Stimulated activated CD8-positive, alpha-beta memory T cell treated with anti-CD3 and anti-CD28 coated beads, Interleukin-7, amount 100 ng/mL, for 1 hour (primary cell): ENCODE measurements at places on chromosomes 1 and 21.

- no peak for DNase-seq
Measured at GRCh38 chr1:157382351-157382750, 170.0 kb downstream of the FCRL5 start.

- no peak for DNase-seq
Measured at GRCh38 chr1:54112705-54113368, 40.0 kb downstream of the CDCP2 start.

DNA sequence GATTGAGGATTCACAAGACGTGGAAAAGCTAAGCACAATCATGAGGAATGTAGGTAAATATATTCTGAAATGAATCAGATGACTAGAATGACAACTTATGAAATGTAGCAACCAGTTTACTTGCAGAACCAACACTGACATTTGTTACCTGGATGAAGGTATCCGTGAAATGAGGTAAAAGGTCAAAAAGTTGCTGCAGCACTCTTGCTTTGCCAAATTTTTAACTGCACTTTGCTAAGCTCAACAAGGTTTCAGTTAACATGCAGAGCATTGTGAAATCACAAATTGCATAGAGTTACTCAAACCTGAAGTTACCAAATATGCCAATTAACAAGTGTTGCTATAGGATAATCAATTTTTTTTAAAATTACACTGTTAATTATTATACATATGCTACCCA lies 1280.1 kb downstream of the KCNT2 start:
- no peak for DNase-seq

DNA sequence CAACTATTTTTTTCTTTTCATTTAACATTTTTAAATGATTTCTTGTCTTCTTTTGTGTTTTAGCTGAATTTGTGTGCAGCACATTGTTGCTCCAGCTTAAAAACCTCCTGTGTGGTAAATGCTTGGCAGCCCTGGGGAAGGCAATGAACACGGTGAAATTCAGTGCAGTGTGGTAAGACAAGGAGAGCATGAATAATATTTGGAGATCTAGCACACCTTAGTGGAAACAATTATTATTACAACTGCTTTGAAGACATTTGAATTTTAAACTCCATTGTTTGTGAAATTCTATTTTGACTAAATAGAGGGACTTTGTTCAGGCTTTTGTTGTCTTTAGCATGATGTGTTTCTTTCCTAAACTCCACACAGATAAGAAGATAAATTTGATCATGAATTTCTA lies 242.6 kb upstream of the CXADR start:
- no peak for DNase-seq

GRCh38 chr1:230120921-230121381 lies 53.9 kb downstream of the GALNT2 start:
- DNase-seq = no peak

- DNase-seq = no peak
Measured at GRCh38 chr21:35025206-35026152, 23.6 kb downstream of the RUNX1 start.

- no peak for DNase-seq
Measured at GRCh38 chr1:32806290-32806689, 10.9 kb downstream of the YARS1 start.

DNA sequence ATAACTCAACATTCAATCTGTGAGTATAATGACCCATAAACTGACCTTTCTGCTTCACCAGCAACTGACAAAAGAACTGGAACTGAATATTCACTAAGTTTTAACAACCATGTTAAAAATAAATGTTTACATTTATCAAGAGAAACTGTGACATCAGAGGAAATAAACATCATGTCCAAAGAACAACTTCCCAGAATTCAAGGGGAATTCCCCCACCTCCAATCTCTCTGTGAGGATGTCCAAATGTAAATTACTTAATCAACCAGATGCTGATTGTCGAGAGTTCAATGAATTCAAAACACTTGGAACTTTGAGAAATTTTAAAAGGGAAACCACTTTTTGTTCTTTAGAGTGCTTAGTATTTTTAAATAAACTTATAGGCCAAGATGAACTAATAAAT lies 365.6 kb upstream of the ADGRL2 start:
- no peak for DNase-seq

DNA sequence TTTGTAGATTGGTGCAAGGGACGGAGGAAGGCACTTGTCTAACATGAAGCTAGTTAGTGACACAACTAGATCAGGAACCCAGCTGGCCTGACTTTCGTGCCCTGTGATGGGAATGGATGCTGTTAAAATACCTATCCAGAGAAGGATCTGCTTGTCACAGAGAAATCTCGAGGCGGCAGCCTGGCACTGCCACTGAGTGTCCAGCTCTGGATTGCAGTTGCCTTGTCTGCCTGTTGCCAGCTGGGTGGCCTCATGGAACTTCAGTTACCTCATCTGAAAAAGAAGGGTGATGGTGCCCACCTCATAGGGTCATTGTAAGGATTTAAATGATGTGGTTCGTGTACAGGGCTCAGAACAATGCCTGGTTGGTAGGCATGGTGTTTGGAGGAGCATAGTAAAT lies 2.4 kb upstream of the PKP1 start:
- DNase-seq = no peak

GRCh38 chr1:234881893-234882771 lies 246.5 kb downstream of the TOMM20 start:
- DNase-seq = no peak

DNA sequence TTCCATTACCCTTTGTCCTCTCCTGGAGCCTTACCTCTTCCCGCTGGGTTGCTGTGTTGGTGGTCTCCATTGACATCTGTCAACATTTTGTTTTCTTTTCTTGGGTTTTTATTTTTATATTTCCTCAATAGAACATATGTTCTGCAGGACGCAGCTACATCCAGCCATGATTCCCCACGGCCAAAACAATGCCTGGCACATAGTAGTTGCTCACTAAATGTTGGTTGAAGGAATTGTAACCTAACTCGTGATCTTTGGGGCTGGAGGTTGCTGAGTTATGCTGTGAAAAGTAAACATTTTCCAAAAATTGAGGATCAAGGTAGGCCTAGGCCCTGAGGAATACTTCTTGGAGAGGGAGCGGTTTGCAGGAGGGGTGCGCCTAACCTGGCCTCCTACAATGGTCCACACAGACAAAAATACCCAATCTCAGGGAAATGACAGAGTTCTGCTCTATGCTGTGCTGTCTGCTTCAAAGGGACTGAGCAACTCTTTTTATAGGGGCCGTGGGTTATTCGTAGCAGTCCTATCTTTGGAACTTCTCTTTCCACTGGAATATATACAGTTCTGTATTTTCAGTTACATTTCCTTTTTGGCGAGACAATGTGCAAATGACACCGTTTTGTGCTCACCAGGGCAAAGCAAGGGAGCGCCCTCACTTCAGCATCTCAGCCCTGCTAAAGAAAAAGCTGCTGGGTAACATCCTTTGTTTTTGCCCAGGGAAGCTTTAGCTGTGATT lies 1.4 kb downstream of the PDPN start:
- no peak for DNase-seq

DNA sequence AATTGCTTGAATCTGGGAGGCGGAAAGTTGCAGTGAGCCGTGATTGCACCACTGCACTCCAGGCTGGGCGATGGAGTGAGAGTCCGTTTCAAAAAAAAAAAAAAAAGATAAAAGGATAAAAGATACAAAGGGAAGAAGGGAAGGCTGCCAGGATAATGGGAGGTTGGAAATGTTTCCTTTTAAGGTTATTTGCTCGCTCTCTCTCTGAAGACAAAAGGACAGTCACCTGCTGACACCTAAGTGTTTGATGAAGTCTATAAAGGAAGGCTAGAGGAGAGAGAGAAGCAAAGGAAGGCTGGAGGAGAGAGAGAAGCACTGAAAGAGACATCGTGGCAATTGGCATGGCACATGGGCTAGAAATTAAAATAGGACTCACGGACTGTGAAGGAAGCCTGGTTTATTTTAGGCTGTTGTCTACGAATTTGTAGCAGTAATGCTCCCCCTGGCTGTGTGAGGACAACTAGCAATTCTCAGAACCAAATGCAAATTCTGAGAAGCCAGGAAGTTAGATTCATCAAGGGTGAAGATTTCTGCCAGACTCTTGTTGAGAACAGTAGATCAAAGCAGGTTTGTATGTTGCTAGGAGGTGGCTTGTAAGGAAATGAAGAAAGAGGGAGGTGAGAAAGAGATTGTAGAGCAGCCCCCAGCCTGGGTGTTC lies 154.2 kb downstream of the ZP4 start:
- DNase-seq = no peak

DNA sequence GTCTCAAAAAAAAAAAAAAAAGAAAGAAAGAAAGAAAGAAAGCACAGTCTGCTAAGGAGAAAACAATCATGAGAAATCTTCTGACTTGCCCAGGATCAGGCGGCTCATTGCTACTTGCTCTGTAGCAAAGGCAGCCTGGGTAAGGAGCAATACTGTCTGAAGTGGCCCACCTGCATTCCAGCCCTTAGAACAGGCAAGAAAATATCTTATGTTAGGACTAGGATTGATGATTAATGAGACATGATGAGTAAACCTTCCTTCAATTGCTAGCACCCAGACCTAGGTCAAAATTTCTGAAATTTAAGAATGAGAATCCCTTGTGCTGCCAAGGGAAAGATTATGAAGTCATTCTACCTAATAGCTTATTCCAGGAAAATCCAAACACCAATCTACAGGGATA lies 140.8 kb downstream of the DSCAM start:
- no peak for DNase-seq

GRCh38 chr1:68975212-68975933 lies 478.5 kb upstream of the DEPDC1 start:
- no peak for DNase-seq

- no peak for DNase-seq
Measured at GRCh38 chr1:32878183-32878582, 7.5 kb upstream of the FNDC5 start.

DNA sequence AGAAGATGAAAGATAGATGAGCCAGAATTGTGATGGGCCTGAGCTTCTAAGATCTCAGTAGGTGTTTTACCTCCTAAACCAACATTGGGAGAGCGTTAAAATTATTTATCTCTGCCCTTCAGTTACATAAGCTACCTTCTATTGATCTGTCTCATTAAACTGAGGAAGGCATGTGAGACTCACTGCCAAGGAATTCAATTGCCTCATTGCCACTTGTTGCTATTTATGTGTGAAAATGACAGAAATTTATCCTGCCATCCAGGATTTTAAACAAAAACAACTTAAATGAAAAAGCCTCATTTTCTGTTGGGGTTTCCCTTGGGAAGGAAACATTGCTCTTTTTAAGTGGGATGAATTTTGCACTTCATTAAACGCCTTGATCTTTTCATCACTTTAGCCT lies 78.7 kb upstream of the RUNX1 start:
- DNase-seq = no peak

- no peak for DNase-seq
Measured at GRCh38 chr1:204417074-204417997, 5.7 kb upstream of the PPP1R15B start.

- DNase-seq = no peak
Measured at GRCh38 chr1:6094246-6094645, 48.6 kb downstream of the KCNAB2 start.

DNA sequence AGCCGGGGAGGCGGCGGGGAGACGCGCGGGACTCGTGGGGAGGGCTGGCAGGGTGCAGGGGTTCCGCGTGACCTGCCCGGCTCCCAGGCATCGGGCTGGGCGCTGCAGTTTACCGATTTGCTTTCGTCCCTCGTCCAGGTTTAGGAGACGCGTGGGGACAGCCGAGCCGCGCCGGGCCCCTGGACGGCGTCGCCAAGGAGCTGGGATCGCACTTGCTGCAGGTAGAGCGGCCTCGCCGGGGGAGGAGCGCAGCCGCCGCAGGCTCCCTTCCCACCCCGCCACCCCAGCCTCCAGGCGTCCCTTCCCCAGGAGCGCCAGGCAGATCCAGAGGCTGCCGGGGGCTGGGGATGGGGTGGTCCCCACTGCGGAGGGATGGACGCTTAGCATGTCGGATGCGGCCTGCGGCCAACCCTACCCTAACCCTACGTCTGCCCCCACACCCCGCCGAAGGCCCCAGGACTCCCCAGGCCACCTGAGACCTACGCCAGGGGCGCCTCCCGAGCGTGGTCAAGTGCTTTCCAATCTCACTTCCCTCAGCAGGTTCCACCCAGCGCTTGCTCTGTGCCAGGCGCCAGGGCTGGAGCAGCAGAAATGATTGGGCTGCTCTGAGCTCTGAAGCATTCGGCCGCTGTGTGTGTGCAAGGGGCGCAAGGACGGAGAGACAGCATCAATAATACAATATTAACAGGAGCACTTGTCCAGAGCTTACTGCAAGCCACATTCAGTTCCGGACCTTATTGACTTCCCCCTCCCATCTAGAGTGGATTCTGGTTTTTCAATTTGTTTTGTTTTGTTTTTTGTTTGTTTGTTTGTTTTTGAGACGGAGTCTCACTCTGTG lies 10.3 kb downstream of the SIM2 start:
- DNase-seq = no peak

- DNase-seq = no peak
Measured at GRCh38 chr1:197152662-197153061, 6.2 kb upstream of the ASPM start.

GRCh38 chr1:12081648-12082396 lies 18.7 kb downstream of the TNFRSF8 start:
- no peak for DNase-seq

GRCh38 chr1:116486424-116486823 lies 84.4 kb downstream of the CD58 start:
- DNase-seq = no peak

- no peak for DNase-seq
Measured at GRCh38 chr1:36560177-36560576, 77.5 kb upstream of the CSF3R start.

GRCh38 chr1:6962478-6962995 lies 177.3 kb downstream of the CAMTA1 start:
- no peak for DNase-seq

GRCh38 chr1:111147948-111148347 lies 7.9 kb downstream of the CEPT1 start:
- DNase-seq = no peak

- no peak for DNase-seq
Measured at GRCh38 chr1:172154551-172154950, 265.9 kb upstream of the C1orf105 start.

- no peak for DNase-seq
Measured at GRCh38 chr1:1114431-1114830, 1.5 kb downstream of the C1orf159 start.

DNA sequence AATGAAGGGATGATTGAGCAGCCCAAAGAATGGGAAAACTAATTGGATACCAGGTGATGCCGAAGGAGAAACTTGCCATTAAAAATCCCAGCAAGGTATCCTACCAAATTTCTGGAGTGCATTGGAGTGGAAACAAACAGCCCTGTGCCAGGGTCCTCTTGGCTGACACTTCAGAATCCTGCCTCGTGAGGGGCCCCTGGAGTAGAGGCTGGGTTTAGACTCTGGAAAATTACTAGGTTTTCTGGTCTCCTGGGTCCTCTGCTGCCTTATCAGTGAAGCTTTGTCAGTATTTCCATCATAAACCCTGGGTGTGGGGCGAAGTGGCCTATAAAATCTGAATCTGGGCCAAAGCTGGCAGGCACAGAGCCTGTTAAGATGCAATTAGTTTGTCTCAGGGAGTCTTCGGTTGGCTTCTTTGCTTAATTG lies 289.2 kb upstream of the USP24 start:
- no peak for DNase-seq

DNA sequence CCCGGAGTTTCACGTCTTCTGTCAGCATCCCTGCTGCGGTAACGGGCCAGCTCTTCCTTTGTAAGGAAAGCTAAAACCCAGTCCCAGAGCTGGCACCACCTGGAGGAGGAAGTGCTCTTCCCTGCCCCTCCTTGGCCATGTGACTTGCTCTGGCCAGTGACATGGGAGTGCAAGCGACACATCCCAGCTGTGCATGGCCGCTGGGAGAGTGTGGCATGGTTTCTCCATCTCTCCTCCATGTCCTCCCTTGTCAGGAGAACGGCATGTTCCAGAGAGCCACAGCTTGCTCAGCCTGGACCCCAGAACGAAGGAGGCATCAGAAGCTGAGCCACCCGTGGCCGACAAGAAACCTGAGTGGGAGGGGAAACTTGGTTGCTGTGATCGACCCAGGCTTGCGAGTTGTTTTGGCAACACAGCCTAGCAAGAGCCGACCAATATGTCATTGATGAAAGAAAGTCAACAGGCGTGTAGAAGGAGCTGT lies 2.7 kb upstream of the PRXL2B start:
- no peak for DNase-seq
